ENCODE measurements at places on chromosomes 16 and 17.

DNA sequence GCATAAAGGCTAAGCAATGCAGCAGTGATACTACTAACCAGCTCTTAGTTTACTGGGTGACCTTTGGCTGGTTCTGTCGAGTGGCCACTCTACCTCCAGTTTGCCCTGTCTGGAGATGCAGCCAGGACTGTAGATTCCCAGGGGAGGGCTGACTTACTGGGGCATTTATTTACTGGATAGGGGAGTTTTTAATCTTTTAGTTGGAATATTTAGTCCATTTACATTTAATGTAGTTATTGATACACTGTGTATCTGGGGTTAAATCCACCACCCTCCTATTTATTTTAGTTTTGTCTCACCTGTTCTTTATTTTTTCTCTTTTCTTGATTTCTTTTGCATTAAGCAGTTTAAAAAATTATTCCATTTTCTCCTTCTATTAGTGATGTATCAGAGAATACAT is 112.9 kb downstream of the RPTOR start:
- DNase-seq, result no peak

DNA sequence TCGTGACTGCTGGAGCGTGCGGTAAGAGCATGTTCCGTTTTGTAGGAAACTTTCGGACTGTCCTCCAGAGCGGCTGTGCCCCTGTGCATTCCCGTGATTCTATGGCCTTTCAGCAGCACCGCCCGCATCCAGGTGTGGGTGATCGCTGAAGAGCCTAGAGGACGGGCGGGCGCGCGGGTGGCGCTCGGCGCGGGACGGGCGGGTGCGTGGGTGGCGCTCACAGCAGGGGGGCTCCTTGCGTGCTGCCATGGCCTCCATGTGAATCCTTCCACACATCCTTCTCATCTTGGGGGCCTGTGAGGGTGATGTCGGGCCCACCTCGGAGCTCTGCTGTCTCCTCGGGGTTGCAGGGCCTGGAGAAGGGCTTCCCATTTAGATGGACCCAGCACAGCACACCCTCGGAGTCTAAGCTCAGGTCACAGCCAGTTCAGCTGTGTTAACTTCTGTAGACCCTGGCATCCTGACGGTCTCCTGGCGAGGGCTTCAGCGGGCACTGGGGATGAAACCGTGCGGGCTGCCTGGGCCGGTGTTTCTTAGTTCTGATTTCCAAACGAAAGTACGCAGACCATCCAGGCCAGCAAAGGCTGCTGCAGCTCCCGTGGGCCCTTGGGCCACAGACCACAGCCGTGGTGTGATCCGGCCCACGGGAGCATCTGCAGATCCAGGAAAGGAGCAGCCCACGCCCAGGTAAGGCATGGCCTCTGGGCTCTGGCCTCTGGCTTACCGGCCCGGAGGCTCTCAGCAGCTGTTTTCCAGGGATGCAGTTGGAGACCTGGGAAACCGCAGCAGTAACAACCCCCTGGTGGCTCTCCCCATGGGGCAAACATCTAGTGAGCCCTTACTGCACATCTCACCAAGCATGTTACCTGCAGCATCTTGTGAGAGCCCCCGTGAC is 339.4 kb downstream of the FOXL1 start:
- DNase-seq, result no peak

DNA sequence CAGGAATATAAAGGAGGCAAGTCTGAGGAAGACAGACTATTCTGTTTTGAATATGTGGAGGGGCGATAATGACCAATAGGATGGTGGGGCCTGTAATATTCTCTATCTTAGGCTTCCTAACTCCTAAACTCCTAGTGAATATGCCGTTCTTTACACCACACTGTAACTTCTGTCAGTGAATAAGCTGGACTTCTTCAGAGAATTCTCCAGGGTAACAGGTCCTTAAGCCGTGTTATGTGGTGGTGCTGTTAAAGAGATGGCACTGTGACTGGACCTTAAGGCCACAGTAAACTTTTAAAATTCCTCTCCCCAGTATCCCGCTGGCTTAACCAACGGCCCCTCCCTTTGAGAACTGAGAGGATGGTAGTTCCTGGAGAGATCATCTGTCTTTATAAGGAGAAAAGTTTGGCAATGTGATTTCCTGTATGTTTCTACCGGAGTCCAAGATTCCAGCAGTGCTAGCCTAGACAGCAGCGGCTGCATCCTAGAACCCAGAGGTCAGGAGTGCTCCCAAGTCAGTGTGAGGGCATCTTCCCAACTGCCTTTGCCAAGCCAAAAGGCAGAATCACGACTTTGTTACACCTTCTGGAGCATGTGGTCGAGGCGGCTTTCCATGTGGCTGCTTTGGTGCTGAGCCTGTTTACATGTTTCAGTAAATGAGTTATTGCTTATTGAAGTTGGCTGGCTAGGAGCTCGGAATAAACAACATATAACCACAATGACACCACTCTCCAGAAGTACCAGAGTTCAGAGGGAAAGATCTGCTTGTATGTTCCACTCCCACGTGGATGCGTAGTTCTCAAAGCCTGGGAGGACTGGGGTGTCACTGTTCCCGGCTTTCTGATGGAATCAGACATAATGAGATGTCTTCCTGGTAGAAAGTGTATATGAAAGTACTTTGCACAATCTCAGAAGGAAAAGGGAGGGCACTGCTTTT is 41.0 kb downstream of the TUBD1 start:
- peak; percentile 99 for DNase-seq

GRCh38 chr17:37698911-37699255 is 46.0 kb downstream of the HNF1B start:
- DNase-seq, result no peak

DNA sequence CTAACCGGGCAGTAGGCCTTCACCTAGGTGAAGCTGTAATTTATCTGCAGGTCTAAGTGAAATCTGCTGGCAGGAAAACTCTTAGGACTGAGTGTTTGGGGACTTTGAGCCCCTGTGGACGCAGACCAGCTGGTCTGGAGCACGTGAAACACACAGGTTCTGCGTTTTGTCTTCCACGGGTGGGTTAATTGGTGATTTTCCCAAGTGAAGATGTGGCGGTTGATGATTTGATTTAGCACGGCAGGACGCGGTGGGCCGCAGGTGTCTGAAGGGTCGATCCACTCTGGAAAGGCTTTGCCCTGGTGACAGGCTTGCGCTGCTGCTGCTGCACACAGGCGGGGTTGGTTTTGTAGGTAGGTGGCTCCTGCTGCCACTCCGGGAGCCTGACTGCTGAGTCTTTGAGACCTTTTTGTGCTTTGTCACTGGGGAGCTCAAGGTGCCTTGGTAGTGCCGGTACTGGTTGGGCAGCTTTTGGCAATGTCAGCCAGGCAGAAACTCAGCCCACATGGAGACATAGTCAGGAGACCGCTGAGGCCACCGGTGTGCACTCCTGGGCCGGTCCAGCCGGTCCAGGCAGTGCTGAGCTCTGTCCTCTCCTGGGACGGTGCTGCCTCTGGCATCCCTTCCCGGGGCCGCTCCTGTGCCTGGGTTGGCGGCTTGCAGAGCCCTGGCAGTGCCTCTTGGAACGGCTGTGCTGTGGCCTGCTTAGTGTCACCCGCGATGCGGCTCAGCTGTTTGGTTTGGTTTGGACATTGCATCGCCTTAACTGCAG is 2.3 kb downstream of the BAIAP2 start:
- DNase-seq, result no peak

- peak; percentile 68 for DNase-seq
Observed at GRCh38 chr17:41907633-41908539, 10.9 kb downstream of the ACLY start.

DNA sequence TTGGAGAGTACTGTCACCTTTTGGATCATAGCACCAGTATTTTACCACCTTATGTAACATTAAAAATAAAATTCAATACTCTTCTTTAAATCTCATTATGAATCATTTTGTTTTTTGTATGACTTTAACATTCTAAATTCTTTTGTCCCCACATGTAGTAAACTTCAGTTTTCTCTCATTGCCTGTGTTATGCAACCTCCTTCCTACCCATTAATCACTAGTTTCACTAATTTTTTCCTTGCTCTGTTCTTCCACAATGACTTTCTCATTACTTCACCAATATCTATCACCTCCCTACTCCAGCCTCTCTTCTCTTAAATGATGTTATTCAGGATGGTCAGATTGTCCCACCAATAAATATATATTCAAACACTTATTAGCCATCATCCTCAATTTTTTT is 68.7 kb downstream of the TTC19 start:
- DNase-seq, result peak; percentile 25

GRCh38 chr16:57680842-57681375 is 12.8 kb downstream of the ADGRG3 start:
- DNase-seq, result no peak

DNA sequence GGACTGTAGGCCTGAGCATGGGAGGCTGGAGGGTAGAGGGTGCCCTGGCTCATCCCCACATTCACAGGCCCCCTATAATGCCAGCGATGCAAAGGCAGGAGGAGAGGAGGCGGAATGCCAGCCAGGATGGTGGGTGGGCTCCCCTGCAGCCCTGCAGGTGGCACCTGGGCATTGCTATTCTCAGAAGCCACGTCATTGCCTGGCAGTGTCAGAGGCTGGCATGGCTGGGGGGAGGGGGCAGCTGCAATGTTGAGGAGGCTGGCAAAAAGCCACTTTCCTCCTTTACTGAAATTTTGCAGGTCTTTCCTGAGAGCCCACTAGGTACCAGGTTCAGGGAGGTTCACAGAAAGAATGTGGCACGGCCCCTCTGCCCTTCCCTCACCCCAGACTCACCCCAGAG is 36.2 kb downstream of the RAB11FIP4 start:
- DNase-seq, result no peak

GRCh38 chr17:37643869-37644268 is 623 bp upstream of the DDX52 start:
- DNase-seq, result no peak

DNA sequence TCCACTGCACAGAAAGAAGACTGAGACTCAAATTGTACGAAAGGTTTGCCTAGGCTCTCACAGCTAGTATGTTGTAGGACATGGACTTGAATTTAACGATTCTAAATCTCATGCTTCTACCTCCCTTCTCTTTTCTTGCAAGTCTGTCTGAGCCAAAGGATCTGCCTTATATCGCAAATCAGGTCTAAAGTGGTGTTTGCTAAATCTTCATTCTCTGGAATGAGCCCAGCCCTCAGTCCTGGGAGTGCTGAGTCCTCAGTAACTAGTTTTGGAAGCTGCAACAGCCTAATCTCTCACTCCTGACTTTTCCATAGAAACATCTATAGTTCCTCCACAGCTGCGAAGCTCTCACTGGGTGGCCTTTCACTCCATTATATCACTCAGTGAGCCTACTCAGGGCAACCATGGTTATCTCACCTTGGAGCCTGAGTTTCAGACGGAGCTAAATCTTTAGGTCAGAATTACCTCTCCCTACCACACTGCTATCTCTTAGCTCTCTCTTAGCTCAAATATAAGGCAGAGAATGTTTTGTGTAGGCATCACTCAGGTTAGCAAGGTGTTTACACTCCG is 575.5 kb upstream of the C16orf82 start:
- DNase-seq, result no peak

GRCh38 chr17:74860872-74861661 is 1.4 kb upstream of the GRIN2C start:
- DNase-seq, result no peak

GRCh38 chr16:89150981-89151380 is 20.6 kb upstream of the CDH15 start:
- DNase-seq, result no peak

GRCh38 chr16:85674828-85675227 is 13.9 kb downstream of the GINS2 start:
- no peak for DNase-seq

GRCh38 chr17:43213545-43213944 is 1.9 kb downstream of the TMEM106A start:
- DNase-seq, result no peak

- peak; percentile 96 for DNase-seq
Observed at GRCh38 chr16:55499951-55500529, 8.8 kb upstream of the LPCAT2 start.

DNA sequence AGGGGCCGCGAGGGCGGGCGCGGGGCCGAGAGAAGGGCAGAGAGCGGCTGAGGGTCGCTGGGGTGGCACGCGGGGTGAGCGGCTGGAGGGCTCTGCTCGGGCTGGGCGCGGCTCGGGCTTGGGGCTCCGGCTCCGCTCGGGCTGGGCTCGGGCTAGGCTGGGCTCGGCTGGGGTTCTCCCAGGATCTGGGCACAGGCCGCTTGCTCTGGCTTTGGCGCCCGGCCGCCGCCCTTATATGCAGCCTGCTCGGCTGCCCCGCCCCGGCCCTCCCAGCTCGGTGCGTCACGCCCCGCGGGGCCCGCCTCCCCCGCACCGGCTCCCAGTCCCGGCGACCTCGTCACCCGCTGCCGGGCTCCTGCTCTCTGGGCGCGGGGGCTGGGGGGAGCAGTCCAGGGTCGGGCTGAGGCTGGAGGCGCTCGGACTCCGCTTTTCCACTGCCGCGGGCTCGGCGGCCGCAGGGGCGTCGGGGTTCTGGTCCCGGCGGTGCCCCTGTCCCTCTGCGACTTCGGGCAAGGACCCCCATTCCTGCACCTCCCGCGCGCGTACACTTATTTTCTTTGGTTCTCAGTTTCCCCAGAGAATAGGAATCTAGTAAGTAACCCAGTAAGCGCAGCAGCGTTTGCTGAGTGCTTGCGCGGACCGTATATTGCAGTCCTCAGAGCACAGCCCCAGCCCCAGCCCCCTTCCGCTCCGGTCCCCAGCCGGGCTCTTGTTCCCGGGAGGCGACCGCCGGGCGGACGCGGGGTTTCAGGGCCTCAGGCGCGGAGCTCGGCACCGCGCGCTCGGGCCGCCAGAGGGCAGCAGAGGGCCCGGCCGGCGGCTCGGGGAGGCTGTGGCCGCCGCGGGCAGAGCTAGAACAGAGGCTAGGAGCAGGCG is at the start of gene RASD1:
TSS of gene RASD1 (minus strand) at position 207 of the 876 bp plus-strand sequence. CDS start 214 bp downstream, outside the sequence.
- DNase-seq, result peak; percentile 80

DNA sequence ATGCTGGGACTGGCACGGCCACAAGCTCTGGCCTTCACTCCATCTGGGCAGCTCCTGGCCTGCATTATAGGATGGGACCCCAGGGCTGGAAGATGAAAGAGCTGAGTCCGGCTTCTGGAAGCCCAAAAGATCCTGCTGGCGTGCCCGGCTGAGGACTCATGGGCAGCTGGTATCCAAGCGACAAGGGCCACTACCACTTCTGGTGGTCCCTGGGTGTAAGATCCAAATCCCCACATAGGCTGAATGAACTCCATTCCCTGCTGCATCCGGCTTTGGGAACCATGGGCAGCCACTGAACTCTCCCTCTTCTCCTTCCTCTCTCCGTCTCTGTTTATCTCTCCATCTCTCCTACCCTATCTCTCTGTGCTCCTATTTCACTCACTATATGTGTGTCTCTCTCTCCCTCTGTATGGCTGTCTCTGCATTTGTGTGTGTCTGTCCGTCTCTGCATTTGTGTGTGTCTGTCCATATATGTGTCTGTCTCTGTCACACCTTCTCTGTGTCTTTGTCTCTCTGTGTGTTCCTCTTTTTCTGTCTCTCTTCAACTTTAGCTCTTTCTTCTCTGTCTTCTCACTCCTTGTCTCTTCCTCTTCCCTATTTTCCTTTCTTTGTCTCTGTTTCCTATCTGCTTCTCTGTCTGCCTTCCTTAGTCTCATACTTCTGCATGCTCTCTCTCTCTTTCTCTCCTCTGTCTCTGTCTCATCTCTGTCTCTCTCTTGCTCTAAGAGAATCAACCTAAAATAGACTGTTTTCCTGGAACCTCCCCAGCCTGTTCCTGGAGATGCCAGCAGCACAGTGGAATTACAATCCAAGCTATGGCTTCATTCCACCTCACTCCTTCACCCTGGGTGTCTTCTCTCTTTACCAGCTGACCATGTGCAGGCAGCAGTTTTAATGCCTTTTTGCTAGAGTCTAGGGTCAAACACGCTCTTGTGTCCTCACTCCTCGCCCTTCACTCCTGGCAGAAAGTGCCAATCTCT is 60.4 kb upstream of the IRX6 start:
- no peak for DNase-seq

GRCh38 chr16:77834635-77835540 is 46.5 kb downstream of the VAT1L start:
- peak; percentile 29 for DNase-seq

- DNase-seq, result peak; percentile 97
Observed at GRCh38 chr17:31596382-31597323, 205.2 kb downstream of the RAB11FIP4 start.
